MCF 10A (cell line): ENCODE measurements at places on chromosomes 5 and 9.

DNA sequence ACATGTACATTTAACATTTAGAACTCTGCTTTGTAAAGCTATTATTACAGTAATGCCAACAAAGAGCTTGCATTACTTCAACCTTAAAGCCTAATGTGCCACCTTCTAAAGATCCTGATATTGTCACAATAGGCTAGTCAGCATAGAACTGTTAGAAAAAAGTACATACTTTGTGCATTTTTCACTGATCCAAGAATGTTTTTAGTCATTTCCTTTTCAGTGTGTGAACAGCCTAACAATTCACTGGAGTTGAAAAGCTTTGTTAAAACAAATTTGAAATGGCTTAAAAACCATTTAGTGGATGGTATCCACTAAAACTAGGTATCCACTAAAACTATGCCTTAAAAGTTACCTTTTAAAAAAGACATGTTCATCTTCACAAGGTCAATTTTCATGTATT, 4.5 kb downstream of the RPS6 start:
- DNase-seq = no peak

- DNase-seq = peak; percentile 67
These were observed 69.3 kb downstream of the SNX30 start for GRCh38 chr9:112819635-112820496.

DNA sequence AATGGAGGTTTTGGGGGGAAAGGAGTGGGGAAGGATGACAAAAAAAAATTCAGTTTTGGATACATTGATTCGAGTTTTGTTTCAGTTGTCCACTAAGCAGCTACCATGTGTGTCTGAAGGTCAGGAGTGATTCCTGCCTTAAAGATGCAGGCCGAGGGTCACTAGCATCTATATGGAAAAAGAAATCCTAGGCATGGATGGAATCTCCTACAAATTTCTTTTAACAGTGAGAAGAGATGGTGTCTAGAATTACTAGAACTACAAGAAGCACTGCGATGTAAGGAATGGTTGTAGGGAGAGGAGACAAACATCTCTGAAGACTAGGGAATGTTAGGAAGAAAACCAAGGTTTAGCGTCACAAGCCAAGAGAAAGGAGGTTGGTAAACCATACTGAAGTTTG, 19.6 kb upstream of the TRIO start:
- no peak for DNase-seq

DNA sequence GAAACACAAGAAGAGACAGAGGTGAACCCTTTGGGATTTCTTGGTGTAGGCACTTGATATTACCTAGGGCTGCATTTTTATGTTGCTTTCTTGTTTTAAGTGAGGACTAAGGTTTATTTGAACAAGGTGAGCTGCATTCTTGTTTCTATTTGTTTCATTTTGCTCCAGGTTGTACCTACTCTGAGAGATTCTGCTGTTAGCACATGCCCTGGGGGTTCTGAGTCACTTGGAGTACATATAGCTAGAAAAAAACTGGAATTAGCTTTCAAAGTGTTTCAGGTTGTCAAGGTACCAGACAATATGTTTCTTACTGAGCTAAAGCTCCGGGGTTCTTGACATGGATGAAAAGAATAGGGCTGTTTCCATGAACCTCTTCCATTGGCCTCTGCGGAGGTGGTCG, 299.4 kb downstream of the ICE1 start:
- DNase-seq = peak; percentile 6

GRCh38 chr5:88882276-88883038, 527 bp downstream of the MEF2C start:
- no peak for DNase-seq

GRCh38 chr5:56006094-56006493, 11.3 kb upstream of the IL6ST start:
- DNase-seq = no peak

- DNase-seq = peak; percentile 90
These were observed 54.5 kb downstream of the GALNT12 start for GRCh38 chr9:98861781-98862504.

DNA sequence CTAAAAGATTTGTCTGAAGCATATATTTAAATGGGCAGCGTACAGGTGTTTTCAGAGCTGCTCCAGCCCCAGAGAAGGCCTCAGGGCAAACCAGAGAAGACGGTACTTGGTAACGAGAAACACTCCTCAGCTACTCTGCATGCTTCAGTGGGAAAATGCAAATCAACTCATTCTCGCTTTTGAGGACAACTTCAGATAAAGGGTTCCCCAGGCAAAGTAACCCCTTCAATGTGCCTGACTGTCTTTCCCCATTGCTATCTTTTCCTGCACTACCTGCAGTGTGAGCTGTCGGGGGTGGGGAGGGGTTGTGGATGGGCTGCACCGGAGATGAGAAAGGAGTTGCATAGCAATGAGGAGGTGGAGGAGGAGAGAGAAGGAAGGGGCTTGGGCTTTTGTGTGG, 339.7 kb upstream of the CLINT1 start:
- no peak for DNase-seq

DNA sequence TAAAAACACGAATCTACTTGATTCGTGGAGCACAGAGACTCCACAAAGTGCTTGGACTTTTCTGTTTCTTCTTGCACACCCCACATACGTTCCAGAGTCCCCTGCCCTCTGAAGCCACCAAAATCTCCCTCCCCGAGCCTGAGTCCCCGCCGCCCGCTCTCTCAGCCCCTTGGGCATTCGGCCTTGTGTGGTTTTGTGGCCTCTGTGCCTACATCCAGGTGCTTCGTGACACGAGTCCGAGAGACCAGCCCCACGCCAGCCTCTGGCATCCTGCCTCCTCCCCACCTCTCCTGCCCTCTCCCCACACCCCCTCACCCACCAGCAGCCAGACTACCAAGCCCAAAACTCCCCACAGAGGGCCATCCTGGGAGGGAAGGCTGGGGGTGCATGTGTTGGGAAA, 87.8 kb upstream of the PPP1R26 start:
- no peak for DNase-seq

DNA sequence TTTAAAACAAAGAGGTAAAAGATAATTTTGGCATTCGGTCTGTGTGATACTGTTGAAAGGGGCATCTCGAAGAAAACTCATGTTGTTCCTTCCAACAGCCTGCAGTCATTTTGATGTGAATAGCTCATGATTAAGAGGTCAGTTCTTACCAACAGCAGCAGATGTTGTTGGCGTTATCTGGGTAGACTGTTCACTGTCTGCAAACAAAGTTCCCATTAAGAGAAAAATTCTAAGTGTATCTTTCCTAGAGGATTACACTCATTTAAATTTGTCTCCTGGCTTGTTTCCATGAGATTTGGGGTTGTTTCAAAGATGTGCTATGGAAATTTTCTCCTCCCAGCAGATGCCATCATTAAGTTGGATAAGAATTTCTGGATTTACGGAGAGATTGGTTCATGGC, 138.2 kb upstream of the RORB start:
- no peak for DNase-seq

DNA sequence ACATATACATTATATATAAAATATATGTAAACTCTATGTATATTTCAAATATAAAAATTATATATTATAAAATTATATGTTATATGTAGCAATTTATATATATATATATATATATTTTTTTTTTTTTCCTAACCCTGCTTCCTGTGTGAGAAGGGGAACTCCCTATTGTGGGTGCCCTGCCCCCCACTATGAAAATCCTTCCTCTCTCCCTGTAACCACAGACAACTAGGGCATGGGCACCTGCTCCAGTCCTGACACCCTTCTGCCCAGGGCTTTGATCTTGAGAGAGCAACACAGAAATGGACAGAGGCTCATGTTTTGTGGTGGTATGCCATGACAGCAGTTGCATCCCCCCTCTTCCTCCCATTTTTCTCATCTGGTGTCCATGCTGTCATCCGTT, 148.7 kb upstream of the IL12B start:
- no peak for DNase-seq
